NCI-H1092 (cell line): ENCODE measurements at places on chromosomes 4 and X.

GRCh38 chr4:55098456-55099204 is 26.8 kb downstream of the KDR start:
- no peak for DNase-seq

GRCh38 chr4:189771696-189772361 is 168.8 kb upstream of the FRG1 start:
- DNase-seq: no peak

DNA sequence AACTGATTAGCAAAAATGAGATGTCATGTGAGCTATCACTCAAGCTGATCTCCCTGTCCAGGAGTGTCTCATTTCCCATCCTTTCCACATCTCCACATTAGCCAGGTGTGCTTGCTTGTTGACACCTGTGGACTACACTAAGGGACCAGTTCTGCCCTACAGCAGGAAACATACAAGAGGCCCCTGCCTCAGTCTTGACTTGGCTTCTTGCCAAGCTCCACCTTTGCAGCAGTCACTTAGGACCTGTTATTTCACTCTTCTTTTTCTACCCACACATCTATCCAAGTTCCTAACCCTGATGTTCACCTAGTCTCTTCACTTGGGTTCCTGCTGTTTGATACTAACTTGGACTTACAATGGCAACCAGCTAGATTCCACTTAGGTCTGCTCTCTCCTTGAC is 13.2 kb downstream of the FRMD7 start:
- no peak for DNase-seq

DNA sequence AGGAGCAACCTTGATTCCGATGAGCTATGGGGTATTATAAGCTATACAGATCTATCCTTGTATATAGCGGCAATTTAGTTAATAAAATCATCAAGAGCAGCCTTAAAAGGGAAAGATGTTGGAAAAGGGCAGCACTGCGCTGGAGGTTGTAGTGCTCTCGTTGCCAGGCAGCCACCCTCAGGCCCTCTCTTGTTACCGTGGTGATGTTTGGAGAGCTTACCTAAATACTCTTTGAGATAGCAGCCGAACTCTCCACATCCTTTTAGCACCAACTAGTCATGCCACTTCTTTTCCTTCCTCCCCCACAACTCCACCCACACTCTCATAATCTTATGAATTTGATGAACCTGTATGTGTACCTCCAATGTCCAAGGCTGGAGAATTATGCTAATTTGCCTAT is 3.8 kb upstream of the RADX start:
- peak; percentile 72 for DNase-seq

DNA sequence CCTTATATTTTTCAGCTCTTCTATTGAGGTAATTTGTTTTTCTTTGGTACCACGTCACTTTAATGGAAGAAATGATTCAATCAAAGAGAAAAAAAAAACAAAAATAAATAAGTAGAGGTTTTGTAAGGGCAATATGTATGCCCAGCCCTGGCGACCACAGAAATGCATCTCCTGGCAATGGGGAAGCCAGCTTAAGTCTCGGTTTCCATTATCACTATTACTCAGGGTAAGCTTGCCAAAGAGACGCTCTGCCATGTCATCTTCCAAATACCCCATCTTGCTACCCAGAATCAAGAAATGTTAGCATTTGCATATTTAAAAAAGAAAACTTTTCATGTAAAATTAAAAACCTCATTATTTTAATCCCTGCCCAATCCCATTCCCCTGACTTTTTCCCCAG is 68.8 kb downstream of the FAM47C start:
- no peak for DNase-seq

- DNase-seq: no peak
These were observed 213.7 kb upstream of the VCX3A start for GRCh38 chrX:6748595-6748994.

DNA sequence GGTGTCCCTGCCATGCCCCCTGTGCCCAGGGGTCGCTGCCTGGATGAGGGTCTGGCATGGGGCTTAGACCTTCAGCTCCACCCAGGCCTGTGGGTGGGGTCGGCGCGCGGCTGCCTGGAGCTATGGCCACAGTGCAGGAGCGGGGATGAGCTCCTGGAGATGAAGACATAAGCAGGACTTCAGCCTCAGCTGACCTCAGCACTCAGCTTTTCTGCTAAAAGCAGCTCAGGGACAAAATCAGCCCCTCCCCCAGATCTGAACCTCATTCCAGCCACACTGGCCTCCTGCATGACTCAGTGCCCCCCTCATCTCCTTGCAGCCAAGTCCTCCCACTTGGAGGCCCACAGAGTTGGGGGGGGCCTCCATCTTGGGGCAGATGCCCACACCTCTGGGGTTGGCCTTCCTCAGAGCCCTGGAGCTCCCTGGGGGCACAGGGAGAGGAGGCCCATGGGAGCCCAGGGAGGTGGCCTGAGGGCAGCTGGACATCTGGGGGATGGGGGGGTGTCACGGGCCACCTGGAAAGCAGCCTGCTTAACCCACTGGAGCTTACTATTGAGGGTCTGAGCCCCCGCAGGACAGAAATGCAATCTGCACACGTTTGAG is 19.4 kb upstream of the CPLX1 start:
- DNase-seq: no peak

DNA sequence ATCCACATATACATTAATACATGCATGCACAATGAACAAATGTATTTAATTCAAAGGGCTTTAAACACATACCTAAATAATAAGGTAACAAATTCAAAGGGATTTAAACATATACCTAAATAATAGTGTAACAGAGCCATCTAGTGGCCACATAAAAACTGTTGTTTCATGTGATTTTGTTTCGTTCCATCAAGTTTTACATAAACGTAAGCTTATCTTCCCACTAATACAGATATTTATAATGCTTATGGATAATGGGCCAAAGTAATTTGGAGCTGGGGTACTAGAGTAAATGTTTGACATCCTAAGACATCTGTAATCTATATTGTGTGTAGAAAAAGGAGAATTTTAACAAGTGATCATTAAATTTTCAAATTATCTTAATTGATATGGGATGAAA is 82.3 kb downstream of the PRSS12 start:
- no peak for DNase-seq

DNA sequence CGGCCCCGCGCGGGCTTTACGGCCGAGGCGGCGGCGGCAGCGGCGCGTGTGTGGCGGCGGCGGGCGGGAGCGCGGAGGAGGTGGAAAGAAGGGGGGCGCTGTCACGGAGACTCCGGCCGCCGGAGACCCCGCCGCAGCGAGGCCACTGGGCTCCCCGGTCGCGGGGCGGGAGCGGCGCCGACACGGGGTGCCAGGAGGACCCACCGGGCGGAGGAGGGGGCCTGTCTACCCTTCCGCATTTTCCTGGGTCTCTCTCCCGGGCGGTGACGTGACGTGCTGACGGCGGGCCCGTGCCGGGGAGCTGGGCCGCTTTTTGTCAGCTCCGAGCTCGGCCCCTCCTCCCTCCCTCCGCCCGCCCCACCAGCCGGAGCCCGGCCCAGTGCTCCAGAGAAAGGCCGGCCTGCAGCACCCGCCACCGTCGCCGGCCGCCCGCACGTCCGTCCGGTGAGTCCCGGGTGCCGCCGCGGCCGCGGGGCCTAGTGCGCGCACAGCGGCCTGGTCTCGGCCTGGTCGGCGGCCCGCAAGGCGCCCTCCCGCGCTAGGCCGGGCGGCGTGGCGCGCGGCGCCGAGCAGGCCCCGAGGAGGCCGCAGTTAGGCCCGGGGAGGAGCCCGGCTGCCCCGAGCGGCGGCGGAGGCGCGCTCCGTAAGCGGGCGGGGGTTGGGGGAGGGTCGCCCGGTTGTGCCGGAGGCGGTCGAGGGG is at the start of gene ZFX:
Gene ZFX, plus strand, starts transcription at position 379 of the 700 bp plus-strand sequence. CDS start 23,014 bp downstream, outside the sequence.
- DNase-seq: peak; percentile 13

GRCh38 chrX:110743679-110744340 is 51.8 kb downstream of the CHRDL1 start:
- DNase-seq: no peak

- no peak for DNase-seq
These were observed 83.7 kb upstream of the F9 start for GRCh38 chrX:139446832-139447231.

GRCh38 chr4:169906104-169906503 is 120.1 kb downstream of the MFAP3L start:
- no peak for DNase-seq

DNA sequence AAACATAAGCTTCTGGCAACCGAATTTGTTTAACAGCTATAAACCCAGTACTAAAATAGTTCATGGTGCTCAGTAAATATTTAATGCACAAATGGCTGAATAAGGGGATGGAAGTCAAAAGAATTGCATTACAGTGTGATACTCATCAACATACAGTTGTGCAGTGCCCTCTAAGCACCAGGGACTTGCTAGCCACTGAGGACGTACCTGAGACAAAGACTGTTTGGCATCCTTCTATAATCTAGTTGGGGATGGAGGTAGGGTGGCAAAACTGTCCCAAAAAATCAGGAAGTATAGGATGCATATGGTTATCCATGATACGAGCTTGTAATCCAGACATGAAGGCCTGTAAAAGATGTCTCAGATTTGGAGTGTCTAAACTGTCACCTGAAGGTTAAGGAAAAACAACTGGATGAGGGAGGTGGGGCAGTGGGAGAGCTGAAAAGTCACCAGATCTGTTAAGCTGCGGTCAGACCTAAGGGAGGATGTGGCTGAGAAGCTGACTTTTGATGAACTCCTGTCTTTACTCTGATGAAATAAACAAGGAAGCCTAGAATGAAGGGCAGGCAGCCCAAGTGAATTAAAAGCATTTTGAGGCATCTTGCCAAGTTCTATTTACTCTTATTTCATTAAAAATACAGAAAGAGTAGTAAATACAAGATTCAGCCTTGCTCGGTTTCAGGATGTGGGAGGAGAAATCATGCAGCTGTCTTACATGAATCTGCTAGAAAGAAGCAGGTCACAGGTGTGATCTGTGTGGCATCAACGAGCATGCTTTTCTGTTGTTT is 12.0 kb upstream of the CD38 start:
- no peak for DNase-seq

DNA sequence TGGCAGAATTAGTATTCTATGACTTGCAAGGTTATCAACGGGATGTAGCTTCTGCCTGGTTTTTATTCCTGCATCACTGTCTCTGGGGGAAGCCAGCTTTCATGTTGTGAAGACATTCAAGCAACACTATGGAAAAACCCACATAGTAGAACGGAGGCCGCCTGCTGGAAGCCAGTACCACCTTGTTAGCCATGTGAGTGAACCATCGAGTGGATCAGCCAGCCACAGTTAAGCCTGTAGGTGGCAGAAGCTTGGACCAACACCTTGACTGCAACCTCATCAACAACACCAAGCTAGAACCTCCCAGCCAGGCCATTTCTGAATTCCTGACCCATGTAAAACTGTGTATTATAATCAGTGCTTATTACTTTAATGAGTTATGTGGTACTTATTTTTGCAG is 538.2 kb downstream of the KCNIP4 start:
- no peak for DNase-seq

DNA sequence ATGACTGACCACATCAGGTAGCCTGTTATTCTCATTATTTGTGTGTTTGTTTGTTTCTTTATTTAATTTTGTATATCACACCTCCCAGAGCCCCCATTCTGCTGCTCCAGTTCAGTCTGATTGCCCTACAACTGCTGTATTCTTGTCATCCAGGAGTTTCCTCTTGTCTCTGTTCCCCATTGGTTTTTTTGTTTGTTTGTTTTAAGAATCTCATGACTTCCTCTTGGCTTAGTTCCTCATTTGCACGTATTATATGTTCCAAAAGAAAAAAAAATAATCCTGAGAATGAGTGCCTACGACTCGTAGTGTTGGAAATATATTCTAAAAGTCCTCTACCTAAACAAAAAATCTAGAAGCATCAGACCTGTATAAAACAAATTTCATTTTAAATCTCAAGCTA is 142.3 kb upstream of the SLIT2 start:
- no peak for DNase-seq

GRCh38 chr4:4829837-4830236 is 29.6 kb upstream of the MSX1 start:
- no peak for DNase-seq

- no peak for DNase-seq
These were observed 77.3 kb downstream of the GPRIN3 start for GRCh38 chr4:89230271-89230670.

DNA sequence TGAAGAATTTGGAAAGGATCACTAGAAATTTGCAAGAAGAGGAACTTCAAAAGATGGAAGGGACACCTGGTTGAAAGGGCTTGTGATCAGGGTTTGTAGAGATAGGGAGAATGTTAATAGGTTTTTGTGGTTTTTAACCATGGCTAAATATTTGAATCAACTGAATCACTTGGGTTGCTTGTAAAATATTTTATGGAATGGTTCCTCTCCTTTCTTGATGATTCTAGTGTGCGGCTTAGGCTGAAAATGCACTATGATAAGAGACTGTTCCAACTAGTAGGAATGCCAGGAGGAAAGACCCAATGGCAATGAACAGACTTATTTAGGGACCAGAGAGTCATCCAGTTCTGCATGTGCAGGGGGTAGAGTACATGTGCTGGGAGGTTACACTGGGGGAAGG is 408.2 kb downstream of the ARHGAP24 start:
- DNase-seq: no peak

- no peak for DNase-seq
These were observed 46.7 kb downstream of the GPRASP3 start for GRCh38 chrX:102767287-102767686.

GRCh38 chr4:38111717-38112116 is 151.5 kb downstream of the PTTG2 start:
- no peak for DNase-seq

- no peak for DNase-seq
These were observed 40.2 kb downstream of the HOPX start for GRCh38 chr4:56640621-56641493.

GRCh38 chrX:115372152-115372551 is 82.6 kb downstream of the LUZP4 start:
- no peak for DNase-seq
